Activated CD4-positive, alpha-beta memory T cell treated with anti-CD3 and anti-CD28 coated beads, Interleukin-2, amount 10 ng/mL, durations not matched to agents 7 days and 5 days (primary cell): ENCODE measurements at places on chromosomes 6 and 20.

DNA sequence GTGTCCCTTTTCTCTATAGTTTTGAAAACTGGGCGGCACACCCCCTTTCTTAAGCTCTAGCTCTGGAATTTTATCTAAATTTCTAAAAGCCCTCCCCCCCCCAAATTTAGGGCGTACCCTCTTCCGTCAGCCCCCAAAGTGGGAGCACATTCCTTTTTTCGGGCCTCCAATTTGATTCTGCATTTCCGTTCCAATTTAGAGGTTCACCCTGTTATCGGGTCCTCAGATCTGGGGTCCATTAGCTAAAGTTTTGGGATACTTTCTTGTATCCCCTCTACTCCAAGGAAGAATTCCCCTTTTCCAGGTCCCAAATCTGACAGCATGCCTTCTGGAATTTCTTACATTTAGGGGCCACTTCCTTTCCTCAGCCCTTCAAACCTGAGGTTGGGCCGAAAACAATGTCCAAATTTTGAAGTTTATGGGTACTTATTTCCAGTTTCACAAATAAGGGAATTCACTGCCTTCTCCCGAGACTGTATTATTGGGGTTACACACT lies 796 bp downstream of the PHF20 start:
- DNase-seq: no peak

DNA sequence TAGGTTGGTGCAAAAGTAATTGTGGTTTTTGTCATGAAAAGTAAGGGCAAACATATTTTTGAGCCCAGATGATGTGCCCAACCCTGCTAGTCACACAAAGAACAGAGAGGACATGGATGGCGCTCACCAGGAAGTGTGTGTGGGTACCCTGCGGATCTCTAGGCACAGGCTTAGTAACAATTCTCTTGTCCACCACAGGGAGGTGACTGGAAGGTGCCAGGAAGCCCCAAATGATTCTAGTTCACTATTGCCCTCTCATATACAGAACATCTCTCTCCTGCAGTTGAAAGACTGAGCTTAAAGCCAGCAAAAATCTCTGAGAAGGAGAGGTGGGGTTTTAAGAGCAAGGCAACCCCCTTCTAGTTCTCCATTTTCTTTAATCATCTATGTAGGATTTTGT lies 272.1 kb upstream of the TAB2 start:
- peak; percentile 43 for DNase-seq

DNA sequence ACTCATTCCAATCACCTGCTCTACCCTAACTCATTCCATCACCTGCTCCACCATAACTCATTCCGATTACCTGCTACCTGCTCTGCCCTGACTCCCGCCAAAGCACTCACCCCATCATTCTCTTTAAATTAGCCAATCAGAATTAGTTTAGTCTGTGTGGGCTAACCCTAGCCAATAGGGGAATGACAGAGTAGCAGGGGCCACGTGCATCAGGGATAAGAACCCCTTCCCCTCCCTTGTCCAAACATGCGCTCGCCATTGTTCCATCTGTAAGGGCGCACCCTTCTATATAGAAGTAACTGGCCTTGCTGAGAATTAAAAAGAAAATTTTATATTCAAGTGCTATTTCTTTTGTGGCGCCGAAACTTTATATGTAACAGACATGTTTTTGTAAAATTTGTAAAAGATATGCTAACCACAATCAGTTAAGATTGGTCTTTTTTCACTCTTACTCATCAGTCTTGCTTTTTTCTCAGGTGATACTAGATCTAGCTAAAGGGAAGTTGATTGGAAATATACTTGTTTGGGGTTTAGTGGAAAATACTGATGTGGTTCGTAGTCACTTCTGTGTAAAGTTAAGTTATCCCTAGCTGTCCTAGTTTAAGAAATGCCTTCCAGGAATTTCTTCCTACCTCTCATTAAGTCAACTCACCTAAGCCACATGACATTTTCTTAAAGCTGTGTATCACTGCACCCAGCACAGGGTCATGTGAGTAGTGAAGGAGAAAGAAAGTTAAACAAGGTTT lies 16.5 kb downstream of the RTN4IP1 start:
- DNase-seq: no peak

GRCh38 chr6:27896398-27896796 lies 15.8 kb downstream of the OR2B2 start:
- DNase-seq: no peak

GRCh38 chr6:166749666-166750065 lies 122.6 kb upstream of the RPS6KA2 start:
- no peak for DNase-seq

- DNase-seq: no peak
Observed at GRCh38 chr6:127918506-127919427, 17.9 kb upstream of the THEMIS start.

GRCh38 chr6:119844387-119844786 lies 494.8 kb upstream of the MAN1A1 start:
- DNase-seq: no peak

DNA sequence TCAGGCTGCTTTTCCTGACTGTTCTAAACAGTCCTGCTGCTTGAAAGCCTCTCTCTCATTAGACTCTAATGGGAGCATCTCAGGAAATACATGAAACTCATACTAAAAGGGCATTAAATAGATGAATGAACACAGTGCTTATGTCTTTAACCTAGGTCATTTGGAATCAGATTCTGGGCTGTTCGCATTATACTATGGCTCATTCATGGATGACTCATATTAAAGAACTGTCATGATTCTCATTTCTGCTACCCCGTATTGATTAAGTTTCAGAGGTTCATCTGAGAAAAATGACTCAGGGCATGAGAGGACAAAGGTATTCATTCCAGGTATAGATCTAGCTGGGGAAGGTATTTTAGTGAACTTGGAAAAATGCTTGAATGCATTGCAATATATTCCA lies 335.5 kb downstream of the GJA1 start:
- no peak for DNase-seq

DNA sequence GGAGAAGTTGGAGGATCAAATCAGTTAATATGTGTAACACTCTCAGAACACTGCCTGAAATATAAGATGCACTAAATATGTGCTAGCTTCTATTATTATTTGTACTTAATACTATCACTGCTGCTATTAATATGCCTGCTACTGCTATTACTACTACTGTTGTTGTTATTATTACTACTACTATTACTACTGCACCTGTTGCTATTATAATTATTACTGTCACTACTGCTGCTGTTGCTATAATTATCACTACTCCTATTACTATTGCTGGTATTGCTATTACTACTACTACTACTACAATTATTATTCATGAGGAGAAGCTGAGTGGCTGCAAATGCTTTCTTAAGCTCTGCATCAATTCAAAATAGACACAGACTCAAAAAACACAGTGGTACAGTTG lies 16.7 kb upstream of the SSTR4 start:
- DNase-seq: no peak

- DNase-seq: no peak
Observed at GRCh38 chr6:2102316-2102883, 143.0 kb downstream of the GMDS start.

DNA sequence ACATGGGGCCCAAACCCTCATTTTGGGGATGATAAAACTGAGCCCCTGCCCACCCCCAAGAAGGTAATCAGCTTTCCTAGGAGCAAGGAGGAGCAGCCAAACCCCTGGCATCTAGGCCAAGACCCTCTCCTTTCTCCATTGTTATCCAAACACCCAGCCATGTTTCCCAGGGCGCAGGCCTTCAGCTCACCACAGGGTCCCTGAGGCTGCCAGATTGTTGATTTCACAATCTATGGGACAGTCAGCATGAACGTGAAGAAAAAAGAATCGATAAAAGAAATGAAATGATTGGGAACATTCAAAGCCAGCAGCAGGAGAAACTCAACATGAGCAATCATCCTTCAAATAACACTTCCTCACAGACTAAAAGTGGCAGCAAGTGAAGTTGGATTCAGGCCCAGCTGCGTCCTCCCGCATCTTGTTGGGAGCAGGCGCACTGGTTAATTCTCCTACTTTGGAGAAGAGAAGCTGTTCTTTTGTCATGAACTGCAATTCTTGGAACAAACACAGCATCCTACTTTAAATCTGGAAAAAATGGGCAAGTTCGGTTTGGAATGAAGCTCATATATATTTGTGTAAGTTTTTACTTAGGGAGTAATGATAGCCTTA lies 241.8 kb upstream of the PRDM1 start:
- no peak for DNase-seq

- no peak for DNase-seq
Observed at GRCh38 chr20:16069389-16070010, 503.7 kb downstream of the KIF16B start.

DNA sequence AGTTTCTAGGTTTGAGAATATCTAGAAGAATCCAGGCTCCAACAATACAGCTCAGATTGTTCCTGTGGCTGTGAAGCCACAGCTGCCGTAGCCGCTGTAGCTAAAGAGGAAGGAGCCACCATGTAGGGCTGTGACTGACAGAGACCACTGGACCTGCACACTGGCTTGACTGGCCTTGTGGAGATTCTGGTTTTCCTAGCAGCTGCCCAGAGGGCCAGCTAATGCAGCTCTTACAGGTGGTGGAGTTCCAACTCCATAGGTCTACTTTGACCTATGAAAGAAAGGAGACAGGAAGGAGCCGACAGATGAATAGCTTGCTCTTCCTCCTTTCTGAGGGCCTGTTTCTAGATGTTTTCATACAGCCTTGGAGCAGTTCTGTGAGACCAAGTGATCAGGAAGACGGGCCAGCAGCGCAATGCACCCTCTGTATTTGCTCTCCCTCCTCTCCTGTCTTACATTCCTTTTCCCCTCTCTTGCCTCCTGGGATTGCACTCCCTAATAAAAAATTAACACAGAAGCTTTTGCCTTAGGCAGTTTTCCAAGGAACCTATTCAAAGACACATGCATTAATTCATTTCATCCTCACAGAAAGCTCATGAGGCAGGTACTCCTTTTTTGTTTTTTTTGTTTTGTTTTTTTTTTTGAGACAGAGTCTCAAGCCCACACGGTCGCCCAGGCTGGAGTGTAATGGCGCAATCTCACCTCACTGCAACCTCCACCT lies 51.8 kb upstream of the MYB start:
- peak; percentile 45 for DNase-seq

- DNase-seq: no peak
Observed at GRCh38 chr6:86357877-86358276, 579.5 kb upstream of the HTR1E start.

GRCh38 chr6:56499095-56499494 lies 143.6 kb downstream of the DST start:
- no peak for DNase-seq

DNA sequence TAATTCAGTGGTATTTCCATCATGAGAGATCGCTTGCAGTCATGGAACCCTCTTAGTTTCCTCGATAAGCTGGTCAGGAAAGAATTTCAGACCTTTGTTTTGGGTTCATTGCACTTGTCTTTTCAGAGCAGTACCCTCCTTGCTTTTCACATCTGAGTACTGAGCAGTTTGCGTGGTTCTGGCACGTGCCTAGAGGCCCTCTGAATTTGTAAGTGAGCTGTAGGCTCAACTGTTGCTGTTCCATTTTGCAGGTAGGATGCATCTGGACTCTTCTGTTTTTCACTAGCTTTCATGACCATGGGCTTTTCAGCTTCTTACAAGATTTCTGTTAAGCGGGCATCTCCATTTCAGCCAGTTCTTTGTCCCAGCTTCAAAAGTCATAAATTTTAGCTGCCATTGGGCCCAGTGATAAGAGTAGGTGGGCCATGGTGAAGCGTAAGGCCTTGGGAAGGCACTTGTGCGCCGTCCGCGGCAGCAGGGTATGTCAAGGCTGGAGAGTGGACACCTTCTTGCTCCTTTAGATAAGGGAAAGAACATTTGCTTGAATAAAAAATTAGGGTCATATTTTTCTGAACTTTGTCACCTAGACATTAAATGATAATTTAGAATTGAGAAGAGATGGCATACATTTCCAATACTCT lies 35.8 kb downstream of the HIVEP1 start:
- DNase-seq: no peak

DNA sequence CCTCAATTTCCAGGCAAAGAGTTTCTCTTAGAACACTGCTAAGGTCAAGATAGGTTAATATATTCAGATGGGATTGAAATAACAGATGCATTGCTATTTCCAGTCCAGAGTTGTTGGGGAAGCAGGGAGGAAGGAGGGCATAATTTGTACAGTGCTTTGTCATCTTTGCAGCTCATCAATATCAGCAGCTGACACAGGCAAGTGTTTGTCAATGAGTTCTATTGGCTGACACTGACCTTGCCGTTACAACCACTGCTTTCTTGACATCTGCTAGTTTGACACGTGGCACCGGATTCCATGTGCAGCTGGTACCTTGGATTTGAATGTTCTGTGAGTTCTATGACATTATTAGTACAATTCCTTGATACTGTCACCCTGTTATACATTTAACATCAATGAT lies 28.0 kb upstream of the MLIP start:
- no peak for DNase-seq

GRCh38 chr6:75493400-75494064 lies at the start of gene FILIP1:
Gene FILIP1, minus strand, starts transcription at chr6:75493800. Its CDS starts 78,828 bp downstream, at chr6:75414972.
- no peak for DNase-seq

- DNase-seq: no peak
Observed at GRCh38 chr6:41877051-41877680, 18.0 kb downstream of the USP49 start.

DNA sequence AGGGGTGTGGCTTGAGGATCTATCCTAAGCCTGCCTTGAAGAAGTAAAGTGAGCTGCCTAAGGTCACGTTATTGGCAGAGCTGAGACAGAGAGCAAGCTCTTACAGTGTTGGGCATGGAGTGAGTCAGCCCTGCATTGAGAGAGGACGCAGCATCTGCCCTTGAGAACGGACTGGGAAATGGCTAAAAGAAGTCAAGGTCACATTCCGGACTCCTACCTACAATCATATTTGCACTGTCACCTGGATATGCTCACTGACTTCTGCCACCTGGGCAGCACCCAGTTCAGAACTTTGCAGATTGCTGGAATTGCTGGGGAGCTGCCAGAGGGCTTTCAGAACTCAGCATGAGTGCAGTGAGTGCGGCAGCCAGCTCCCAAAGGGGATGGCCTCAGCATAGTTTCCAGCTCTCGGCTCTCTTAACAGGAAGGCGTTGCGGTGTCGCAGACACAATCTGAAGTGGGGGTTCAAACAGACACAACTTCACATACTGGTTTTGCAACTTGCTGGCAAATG lies 199.3 kb upstream of the SGK1 start:
- DNase-seq: no peak

GRCh38 chr20:48784273-48784641 lies 43.5 kb downstream of the PREX1 start:
- no peak for DNase-seq

DNA sequence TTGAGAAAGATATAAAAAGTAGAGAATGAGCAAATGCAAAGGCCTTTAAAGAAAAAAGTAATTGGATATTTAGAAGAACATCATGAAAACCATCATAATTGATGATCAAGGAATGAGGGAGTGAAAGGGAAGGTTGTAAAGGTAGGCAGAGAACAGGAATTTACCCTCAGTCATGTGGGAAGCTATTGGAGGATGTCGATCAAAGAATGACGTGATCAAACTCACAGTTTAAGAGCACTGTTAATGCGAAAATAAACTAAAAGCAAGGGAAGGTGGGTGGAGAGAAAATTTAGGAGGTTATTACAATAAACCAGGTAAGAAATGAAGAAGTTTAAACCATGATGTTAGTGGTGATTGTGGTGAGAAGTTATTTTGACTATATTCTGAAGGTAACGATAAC lies 982.6 kb upstream of the EYS start:
- no peak for DNase-seq

- DNase-seq: no peak
Observed at GRCh38 chr6:75244063-75244584, 523 bp upstream of the COX7A2 start.
